CD8-positive, alpha-beta memory T cell (primary cell): ENCODE measurements at places on chromosomes 1 and 21. TPM values are rescaled to one million over a fixed set of nuclear protein-coding genes. Genes with fewer than 3 reads are reported as not detected.
A peak's percentile ranks its signal among the peaks of the same experiment; 100 is the strongest.

Gene ODR4
- 16.0 TPM for total RNA-seq

DNA sequence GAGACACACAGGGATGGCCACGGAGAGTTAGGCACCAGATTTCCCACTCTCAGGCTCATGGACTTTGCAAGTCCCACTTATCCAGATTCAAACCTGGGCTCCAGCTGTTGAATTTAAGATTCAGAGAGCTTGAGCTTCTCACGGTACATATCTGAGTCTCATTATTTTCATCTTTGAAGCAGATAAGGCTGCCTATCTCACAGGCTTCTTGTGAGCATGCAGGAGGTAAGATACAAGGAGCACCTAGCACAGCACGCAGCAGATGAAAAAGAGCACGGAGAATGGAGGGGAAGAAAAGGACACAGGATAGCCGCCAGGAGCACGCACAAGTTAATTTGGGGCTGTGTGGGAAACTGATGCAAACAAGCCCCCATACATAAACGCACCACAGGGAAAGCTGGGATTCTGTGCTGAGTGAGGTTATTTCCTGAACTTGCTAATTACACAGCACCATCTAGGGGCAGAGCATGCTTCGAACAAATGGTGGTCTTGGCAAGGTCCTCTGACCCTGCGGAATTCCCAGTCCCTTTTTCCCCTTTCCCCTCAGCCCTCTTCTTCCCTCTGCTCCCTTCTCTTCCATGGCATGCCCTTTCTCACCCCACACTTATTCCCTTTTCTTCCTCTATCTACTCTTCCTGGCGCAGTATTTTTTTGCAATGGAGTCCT lies 134.7 kb upstream of the VANGL1 start:
- no peak for DNase-seq
- H3K4me3 ChIP-seq, result no peak overlapping the region
- no peaks in the 10 kb centered on the region for H3K27me3 ChIP-seq

- peaks cover 29% of the 10 kb centered on the region for H3K4me1 ChIP-seq
- DNase-seq, result no peak
- no peaks in the 10 kb centered on the region for H3K27me3 ChIP-seq
- H3K27ac ChIP-seq, result peak overlapping the region; percentile 90
- peak overlapping the region; percentile 84 for H3K4me3 ChIP-seq
These were observed 40.6 kb upstream of the LBR start for GRCh38 chr1:225468270-225469020.

DNA sequence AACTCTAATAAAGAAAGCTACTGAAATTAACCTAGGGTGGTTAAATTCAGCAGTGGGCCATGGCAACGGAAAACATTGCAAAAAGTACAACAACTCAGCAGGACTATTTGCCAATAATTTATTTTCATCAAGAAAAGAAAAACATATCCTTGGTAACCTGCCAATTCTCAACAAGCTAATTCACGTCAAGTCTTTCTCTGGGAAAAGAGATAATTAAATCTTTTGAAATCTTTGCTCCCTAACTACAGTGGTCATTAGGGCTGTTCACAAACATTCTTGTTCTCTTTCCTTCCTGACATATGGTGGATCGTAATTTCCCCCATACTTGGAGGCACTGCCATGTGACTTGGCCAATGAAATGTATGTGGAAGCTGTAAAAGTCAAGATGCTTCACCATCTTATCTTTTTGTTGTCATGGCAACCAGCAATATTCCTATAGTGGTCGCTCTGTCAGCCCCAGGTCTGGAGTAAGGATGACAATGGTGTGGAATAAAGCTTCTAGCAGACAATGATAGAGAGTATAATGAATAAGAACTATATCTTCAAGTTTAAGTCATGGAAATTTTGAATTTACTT lies 29.6 kb upstream of the ZNF326 start:
- H3K27ac ChIP-seq, result no peak overlapping the region
- no peaks in the 10 kb centered on the region for H3K4me1 ChIP-seq
- no peak overlapping the region for H3K4me3 ChIP-seq
- no peaks in the 10 kb centered on the region for H3K27me3 ChIP-seq
- no peaks in the 10 kb centered on the region for H3K36me3 ChIP-seq

Gene TFF3
- not detected for total RNA-seq

- H3K4me1 ChIP-seq, result no peaks in the 10 kb centered on the region
- no peak overlapping the region for H3K4me3 ChIP-seq
- H3K27ac ChIP-seq, result no peak overlapping the region
- H3K27me3 ChIP-seq, result no peaks in the 10 kb centered on the region
These were observed 666.4 kb downstream of the KCNT2 start for GRCh38 chr1:195941795-195942194.

DNA sequence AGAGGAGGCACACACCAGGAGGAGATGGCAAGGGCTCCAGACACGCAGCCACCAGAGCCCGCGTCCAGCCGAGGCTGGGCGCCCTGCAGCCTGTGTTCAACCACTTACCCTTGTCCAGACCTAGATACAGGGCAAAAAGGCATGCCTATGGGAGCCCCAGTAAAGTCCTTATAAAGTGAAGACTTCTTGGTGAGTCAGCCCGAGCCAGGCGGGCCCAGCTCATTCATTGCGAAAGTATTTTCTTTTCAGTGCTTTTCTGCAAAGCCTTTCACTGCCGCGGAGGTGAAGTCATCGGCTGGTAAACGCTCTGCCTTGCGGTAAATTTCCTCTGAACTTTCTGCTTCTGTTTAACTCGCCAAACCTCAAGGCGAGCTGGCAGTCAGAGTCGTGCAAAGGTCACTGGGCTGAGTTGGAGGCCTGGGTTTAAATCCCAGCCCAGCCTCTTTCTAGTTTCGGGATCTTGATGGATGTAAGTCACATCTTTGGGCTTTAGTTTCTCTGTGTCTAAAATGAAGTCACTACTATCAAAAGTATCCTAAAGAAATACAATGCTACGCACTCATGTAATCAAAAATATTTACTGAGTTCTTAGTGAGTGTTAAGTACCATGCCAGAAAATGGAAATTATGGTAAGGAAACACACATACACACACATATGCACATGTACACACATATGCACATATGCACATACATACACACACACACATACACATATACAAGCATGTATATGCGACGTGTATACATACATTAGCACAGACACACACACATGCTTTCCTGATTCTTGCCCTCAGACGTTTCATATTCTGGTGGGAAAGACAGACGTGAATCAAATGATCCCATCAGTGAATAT lies 54.7 kb upstream of the IFFO2 start:
- no peak overlapping the region for H3K4me3 ChIP-seq
- peak; percentile 25 for DNase-seq
- peaks cover 16% of the 10 kb centered on the region for H3K4me1 ChIP-seq
- no peak overlapping the region for H3K27ac ChIP-seq
- H3K27me3 ChIP-seq, result no peaks in the 10 kb centered on the region

- no peak overlapping the region for H3K4me3 ChIP-seq
- peak overlapping the region; percentile 70 for H3K27ac ChIP-seq
- H3K4me1 ChIP-seq, result no peaks in the 10 kb centered on the region
- no peak for DNase-seq
- H3K27me3 ChIP-seq, result peaks cover 14% of the 10 kb centered on the region
- H3K36me3 ChIP-seq, result no peaks in the 10 kb centered on the region
These were observed 5.3 kb downstream of the COL18A1 start for GRCh38 chr21:45410151-45410864.
